ENCODE measurements at places on chromosomes 3 and 15.

DNA sequence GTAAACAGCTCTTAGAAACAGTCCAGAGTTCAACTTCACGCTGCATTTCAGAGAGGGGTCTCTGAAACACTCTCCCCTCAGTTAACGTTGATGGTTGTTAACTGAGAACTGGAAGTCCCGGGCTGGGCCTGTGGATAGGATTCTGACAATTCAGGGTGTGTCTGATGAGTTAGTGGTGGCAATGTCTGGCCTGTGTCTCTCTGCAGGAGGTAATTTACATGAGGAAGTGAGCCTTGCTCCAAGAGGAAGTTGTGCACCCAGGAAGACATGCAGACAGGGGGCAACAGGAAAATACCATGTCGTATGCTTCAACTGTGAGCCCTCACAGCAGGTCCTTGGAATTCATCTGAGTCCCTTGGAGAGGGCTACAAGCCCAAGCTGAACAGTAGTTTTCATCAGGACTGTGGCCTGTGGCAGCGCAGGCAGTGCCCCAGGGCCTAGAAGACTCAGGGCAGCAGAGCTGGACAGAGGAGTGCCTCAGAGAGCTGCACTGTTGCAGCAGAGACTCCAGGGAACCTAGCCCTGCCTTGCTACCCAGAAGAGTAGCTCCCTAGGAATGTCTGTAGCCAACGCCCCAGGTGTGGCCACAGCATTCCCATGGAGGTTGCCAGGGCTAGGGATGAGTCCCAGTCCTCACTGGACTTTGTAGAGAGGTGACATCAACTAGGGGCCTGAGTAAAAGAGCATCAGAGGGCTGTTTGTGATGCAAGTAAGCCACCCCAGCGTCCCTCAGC, 104.6 kb upstream of the SELENOK start:
- no peak for DNase-seq

DNA sequence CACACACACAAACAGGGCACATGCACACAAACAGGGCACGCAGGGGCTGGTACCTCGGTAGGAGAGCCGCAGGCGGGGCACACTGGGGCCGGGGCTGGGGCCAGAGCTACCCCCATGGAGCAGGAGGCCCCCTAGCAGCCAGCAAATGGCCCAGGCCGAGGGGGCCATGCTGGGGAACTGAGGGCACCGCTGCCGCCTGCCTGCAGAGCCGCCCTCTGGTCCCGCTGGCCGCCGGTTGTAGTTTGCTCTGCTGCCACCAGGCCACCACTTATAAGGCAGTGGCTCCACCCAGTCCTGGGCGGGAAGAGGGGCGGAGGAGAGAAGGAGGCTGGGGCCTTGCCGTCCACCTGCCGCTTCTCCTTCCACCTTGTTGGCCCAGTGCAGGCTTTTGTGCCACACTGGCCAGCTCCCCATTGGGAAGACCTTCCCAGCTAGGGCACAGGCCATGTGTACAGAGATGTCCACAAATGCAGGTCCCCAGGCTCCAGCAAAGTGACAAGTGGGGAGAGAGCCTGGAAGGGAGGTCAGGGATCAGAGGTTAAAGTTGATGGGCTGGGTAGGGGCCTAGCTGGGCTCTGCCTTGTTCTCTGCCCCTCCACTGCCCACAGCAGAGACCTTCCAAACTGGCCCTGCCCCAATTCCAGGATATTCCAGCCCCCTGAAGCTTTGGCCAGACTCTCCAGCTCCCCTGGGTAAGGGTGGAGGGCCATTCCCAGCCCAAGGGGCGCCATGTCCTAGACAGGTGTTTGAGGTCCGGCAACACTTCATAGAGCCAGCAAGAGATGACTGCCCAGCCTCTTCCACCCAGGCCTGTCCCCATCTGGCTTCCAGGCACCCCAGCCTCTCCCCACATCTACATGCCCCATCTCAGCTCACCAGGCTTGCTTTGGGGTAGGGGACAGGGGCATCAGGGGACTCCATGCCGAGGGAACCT, at the start of gene SEMA3G:
SEMA3G (minus strand) TSS at position 244 of the 934 bp plus-strand sequence; CDS start at position 168, 76 bp downstream.
- peak; percentile 59 for DNase-seq

GRCh38 chr3:186938716-186939115, 8.4 kb downstream of the ST6GAL1 start:
- DNase-seq = peak; percentile 9

DNA sequence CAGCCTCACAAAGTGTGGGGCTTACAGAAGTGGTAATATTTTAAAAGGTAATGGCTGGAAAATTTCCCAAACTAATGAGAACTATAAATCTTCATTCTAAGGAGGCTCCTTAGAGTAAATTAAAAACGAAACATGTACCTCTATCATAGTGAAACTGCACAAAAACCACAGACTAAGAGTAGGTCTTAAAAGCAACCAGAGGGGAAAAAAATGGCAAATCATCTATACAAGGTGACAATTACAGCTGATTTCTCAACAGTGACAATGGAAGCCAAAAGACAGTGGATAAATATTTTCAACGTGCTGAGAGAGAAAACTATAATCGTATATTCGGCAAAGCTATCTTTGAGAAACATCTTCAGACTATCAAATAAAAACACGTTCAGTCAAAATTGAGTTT, 20.6 kb downstream of the HEG1 start:
- DNase-seq = no peak

DNA sequence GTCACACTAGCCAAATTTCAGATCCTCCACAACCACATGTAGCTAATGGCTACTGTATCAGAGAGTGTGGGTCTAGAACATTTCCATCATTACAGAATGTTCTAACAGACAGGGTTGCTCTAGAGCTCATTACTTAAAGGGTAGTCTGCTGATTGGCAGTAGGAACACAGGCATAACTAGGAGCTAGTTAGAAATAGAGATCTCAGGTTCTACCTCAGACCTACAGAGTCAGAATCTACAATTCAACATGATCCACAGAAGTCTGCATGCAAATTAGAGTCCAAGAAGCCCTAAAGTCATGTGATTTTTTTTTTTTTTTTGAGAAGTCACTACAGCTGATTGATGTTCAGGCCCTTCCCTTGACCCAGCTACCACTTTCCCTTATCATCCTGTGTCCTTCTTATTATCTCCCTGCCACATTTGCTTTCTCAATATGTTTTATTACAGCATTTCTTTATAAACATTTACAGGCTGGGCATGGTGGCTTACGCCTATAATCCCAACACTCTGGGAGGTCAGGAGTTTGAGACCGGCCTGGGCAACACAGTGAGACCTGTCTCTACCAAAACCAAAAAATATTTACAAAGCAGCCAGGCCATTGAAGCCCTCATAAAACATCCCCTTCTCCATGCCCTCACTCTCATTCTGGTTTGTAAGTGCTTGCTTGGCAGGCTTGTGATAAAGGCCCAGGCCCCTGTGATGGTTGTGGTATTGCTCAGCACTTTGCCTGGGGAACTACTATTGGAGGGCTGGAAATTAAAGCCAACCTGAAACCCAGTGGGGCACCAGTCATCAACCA, 3.8 kb upstream of the ABHD5 start:
- no peak for DNase-seq
